ENCODE measurements at places on chromosomes 16 and 17.
A peak's percentile ranks its signal among the peaks of the same experiment; 100 is the strongest.

DNA sequence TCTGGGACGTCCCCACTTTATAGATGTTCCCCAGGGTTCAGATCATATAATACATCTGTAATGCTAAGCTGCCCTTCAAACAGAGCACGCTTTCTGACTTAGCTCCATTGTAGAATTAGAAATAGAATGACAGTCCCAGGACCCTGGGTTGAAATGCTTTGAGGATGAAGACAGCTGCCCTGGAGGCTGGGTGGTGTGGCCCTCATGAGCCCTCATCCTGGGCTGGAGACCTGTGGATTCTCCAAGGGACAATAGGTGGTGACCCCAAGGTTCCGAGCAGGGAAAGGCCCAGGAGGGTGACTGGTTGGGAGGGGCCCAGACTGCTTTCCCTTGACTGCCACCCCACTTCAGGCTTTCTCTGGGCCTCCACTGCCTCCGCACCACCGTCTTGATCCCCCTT, 59.0 kb downstream of the CRISPLD2 start:
- no peak for DNase-seq

GRCh38 chr16:28974007-28974436, 556 bp upstream of the SPNS1 start:
- no peak for DNase-seq

GRCh38 chr16:87117936-87118335, 199.3 kb downstream of the C16orf95 start:
- DNase-seq = no peak

DNA sequence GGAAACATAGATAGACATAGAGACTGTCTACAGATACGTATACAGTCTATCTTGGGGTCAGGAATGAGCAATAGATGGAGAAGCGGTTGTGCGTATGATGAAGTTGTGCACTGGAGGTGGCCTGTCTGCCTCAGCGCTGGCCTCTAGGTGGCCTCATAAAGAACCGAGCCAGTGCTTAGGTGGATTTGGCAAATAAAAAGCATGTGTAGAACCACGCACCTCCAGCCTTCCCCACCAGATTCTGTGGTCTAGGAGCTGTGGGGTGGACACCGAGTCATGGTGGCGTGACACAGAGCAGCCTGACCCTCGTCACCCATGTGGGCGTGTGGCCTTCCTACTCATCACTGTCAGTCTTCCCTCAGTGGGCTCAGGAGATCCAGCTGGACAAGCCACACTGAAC, 34.0 kb downstream of the PGS1 start:
- no peak for DNase-seq

DNA sequence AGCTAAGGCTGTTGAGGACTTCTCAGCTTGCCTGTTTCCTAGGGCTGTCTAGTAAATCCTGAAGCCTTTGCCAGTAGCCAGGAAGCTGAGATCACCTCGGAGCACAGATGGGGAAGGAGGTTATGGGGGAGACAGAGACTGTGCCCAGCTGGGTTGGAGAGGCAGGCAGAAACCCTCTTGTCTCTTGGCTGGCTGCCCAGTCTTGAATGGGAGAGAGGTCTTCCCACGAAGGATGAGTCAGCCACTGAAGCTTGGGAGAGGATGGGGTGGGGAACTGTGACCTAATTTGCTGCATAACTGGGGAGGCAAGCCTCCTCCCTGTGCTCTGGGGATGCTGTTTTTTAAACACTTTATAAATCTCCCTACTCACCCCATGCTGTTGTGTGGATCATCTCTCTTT, 69.8 kb downstream of the SHISA9 start:
- no peak for DNase-seq

DNA sequence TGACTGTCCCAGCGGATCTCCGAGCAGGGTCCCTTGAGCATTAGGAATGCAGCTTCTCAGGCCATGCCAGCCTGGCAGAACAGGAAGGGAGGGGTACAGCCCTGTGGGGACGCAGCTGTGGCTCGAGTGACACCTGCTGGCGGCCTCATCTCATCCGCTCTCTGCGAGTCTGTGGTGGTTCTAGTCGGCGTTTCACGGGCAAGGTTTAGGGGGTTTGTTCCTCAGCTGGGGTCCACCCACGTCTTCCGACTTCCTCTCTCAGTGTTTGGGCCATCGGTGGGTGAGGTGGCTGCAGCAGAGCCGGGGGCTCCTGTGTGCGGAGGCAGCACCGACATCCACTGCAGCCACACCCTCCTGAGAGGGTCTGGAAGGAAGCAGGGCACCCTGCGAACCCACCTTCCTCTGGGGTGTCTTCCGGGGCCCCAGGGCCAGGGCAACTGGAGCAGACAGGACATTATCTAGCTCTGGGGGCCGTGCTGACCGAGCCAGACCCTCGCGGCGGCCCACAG, 33.3 kb downstream of the JPH3 start:
- DNase-seq = no peak

GRCh38 chr16:47056688-47057629, 83.5 kb upstream of the DNAJA2 start:
- no peak for DNase-seq

DNA sequence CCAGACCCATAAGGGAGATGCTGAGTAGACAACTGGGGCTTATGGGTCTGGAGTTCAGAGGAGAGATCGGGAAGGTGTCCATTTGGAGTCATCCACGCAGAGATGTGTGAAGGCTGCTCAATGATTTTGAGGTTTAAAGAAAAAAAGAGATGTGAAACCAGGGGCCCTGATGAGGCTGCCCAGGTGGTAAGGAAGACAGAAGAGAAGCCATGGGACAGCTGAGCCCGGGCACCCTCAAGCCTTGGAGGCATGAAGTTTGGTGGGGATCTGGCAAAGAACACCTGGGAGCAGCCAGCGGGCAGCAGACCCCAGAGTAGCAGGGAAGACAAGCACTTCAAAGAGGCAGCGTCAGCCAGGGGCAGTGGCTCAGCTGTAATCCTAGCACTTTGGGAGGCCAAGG, 20.8 kb upstream of the MYO15B start:
- DNase-seq = no peak

DNA sequence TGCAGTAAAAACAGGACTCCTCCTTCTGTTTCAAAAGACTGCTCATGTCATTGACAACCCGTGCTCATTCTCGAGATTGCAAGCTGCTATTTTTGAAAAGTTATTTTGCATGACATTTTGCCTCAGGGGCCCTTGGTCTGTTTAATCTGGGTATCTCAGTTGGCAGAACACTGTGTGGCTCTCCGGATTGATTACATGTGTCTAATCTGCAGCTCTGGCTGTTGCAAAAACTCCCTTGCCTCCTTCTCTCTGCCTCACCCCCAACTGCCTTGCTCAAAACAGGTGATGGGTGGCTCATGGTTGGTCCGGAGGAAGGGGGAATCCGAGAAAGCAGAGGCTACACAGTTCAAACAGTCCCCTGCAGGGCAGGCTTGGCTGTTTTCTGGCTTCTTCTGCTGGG, 25.3 kb downstream of the GINS3 start:
- DNase-seq = no peak

DNA sequence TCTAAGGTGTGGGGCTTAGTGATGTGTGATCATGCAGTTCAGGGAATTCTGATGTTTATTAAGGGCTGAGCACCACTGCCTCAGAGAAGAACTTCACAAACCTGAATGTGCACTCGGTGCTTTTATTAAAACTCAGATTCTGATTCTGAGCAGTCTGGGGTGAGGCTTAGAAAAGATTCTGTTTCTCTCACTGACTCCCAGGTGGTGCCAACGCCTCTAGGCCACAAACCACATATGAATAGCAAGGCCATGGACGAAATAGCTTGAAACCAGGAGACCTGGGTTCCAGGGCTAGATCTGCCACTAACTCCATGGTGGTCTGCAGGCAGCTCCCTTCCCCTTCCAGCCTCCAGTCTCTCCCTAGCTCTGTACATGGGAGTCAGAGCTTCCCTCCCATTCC, 169.1 kb downstream of the HS3ST3B1 start:
- DNase-seq = no peak

GRCh38 chr17:80109066-80109660, 7.8 kb downstream of the GAA start:
- peak; percentile 52 for DNase-seq
